Dermis microvascular lymphatic vessel endothelial cell (primary cell): ENCODE measurements at places on chromosomes 6 and 20. TPM values are rescaled to one million over a fixed set of nuclear protein-coding genes. Genes with fewer than 3 reads are reported as not detected.

DNA sequence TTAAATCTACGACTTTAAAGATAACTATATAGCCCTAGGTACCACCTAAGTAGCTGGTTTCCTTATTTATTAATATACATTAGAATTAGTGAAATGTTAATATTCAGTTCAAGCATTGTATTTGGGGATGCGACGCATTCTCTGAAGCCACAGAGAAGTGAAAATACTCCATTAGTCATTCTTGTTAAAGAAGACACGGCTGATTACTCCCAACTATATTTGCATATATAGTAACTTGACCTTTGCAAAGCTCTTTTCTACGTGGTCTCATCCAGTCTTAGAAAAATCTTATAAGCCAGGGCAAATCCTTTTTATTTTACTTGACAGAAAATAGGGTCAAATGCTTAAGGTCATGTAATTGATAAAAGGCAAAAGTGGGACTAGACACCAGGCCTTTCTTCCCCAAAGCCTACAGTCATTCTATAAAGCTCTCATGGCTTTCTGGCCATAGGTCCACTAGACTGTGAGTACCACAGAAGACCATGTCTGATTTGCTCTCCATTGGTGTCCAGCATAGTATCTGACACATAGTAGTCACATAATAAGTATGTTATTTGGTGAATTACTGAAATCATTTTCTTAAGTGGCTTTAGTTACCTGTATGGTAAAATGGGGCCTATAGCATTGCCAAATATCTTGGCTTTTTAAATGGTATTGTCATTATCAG lies 11.3 kb downstream of the ZHX3 start:
- no peak for DNase-seq

GRCh38 chr6:128731249-128732165 lies 151.4 kb upstream of the LAMA2 start:
- DNase-seq = peak; percentile 43

- peak; percentile 57 for DNase-seq
Observed at GRCh38 chr6:154683756-154684523, 49.3 kb upstream of the SCAF8 start.

DNA sequence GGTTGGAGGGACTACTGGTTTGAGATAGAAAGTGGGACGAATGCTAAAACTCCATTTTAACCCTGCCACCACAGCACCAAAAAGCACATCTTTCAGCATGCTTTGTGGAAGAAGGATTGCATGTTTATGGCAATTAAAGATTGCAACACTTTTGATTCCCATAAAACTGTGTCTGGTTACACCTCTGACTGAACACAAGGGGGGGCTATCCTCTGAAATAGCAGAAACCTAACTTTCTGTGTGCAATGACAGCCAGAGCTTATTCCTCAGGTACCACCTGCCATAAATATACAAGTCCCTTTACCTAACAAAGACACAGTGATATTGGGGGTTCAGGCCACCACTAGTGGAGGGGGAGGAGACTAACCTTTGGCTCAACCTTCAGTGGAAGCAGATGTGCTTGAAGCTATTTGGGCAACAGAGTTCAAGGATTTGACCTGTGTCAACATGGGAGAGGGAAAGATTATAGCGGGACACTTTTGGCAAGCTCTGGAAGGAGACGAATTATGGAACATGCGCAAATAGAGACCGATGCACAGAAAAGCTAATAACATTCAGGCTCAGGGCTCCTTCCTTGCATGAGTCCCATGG lies 9.6 kb upstream of the PLG start:
- no peak for DNase-seq

The HMGCLL1 gene
- total RNA-seq = not detected in 2 replicates

GRCh38 chr20:38218566-38218885 lies 42.0 kb downstream of the KIAA1755 start:
- DNase-seq = no peak

- DNase-seq = no peak
Observed at GRCh38 chr20:2658414-2659354, 5.3 kb downstream of the IDH3B start.

- DNase-seq = no peak
Observed at GRCh38 chr6:138805016-138805765, 9.3 kb downstream of the ECT2L start.

DNA sequence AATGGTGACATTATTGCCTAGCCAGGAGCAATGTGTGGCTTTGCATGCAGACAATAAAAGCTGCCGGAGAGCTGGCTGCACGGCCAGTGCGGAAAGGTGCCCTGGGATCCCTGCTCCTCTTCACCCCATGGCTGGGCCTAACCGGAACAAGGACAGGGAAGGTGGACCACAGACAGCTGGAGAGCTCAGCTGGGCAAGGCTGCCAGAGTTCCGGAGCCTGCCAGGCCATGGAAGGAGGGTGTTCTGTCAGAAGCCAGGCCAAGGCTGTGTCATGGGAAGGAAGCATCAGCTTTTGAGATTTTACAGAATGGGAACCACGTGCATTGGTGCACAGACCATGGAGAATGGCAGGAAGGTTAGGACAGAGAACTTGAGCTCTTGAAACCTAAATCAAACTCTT lies 25.0 kb downstream of the MAP1LC3A start:
- no peak for DNase-seq

GRCh38 chr6:131003488-131004386 lies 59.3 kb downstream of the EPB41L2 start:
- no peak for DNase-seq

DNA sequence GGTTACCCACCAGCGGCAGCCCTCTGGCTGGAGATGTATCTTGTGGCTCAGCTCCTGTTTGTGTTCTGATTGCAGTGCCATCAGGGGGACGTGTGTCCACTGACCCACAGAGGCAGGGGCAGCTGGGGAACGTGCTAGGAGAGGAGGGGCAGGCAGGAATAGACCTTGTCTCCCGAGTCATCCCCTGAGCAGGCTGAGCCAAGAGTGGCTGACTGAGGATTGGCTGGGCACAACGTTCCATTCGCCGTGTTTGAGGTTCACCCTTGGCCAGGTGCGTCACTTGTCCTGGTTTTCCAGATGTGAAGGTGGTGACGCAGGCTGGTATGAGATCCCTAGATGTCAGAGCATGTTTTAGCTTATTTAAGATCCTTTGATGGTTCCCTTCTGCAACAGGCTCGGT lies 57.7 kb downstream of the ADNP start:
- DNase-seq = no peak

GRCh38 chr6:158624684-158625682 lies 19.6 kb downstream of the DYNLT1 start:
- no peak for DNase-seq

DNA sequence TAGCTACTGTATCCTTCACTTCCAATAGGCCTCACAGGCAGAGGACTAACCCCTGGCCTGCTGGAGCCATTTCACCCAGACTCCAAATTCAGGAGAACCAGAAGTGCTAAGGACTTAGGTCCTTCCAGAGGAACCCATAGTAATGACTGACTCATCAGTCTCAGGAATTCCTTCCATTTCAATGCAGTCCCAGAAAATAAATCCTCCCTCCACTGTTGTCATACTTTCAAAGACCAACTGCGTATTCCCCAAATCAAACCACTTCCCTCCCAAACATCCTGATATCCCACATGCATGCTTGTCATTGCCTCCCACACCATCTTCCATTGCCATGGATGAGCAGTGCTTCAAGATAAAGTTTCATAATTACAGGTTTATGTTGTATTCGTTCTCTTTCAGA lies 31.8 kb upstream of the NT5E start:
- no peak for DNase-seq

The ELOVL4 gene
- 0.13 TPM in 2 replicates for total RNA-seq

The TMC2 gene
- total RNA-seq = not detected in 2 replicates

DNA sequence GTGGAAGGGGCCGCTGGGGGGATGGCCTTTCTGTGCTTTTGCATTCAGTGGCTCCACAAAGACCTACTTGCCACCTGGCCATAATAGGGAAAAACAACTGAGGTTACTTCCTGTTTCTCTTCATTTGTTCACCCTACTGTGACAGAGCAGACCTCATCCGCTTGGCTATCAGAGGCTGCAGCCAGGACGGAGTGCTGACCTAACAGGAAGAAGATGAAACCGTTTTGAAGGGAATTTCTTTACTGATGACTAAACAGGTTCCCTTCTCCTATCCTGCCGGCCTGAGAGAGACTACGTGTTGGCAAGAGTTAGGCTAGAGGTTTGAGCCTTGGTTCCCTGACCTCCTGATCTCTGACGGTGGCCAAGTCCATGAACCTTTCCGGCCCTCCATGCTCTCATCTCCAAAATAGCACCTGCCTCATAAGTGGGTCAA lies 21.3 kb downstream of the PRR18 start:
- DNase-seq = peak; percentile 94

DNA sequence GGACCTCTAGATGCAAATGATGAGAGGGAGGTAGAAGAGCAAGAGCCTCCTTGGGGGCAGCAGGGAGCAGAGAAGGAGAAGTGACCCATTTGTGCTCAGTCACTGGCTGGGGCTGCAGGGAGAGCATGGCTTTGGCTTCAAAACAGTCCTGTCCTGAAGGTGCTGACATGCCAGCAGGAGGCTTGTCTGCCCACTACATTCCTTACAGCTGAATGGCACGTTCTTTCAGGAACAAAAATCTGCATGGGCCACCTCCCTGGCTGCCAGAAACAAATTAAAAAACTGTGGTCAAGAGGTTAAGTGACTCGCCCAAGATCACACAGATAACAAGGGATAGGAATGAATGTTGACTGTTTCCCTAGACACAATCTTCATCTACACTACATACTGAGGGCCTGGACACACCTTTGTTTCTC lies 188.8 kb downstream of the HIVEP2 start:
- DNase-seq = no peak

DNA sequence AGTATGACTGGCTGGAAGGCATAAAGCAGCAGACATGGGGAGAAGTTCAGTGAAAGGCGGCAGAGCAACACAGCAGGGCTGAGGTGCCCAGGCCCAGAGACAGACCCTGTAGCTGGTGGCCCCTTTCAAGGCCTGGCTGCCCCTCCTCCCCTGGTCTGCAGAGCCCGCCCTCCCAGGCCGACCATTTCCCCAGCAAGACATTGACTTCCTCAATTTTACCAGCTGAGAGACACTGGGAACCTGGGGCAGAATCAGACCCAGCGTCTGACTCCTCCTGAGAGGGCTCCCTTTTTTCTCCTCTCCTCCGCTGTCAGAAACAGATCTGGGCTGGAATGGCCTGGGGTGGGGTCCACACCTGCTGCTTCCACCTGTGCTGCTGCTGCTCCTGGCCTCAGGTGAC lies at the start of gene TREML4:
Gene TREML4, plus strand, starts transcription at position 254 of the 400 bp plus-strand sequence. Its CDS starts 79 bp downstream, at position 333.
- no peak for DNase-seq

DNA sequence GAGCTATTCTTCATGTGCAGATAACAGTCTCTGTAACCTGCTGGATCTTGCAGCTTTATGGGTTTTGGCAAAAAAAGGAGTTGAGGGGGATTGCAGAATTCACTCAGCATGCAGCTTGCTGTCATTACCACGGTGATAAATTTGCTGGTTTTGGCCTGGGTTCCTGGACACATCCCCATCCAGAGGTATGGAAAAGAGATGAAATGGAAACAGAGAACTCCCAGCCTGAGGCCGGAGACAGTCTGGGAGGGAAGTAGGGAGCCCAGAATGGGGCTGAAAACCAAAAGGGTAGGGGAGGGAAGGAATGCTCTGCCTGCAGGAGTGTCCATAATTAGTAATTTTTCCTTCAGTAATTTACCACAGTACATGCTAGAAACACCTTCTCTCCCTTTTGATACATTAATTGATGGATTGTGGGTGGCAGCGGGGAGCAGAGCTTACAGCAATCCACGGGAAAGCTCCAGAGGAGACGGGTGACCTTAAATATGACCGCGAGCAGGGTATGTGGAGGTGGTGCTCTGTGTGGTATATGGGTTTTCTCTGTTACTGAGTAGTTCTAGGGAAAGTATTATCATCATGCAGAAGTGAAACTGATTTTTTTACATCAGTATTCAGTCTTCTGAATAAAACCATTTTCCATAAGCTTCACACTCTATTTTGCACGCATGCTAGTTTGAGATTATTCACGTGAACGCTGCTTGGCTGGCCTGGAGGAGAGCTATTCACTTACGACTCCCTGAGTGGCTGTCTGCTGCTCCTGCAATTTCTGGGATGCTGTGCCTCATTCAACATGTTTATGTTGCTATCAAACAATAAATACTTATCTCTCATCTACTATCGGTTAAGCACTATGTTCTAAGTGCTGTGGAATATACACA lies 66.3 kb upstream of the KCNK16 start:
- DNase-seq = no peak

DNA sequence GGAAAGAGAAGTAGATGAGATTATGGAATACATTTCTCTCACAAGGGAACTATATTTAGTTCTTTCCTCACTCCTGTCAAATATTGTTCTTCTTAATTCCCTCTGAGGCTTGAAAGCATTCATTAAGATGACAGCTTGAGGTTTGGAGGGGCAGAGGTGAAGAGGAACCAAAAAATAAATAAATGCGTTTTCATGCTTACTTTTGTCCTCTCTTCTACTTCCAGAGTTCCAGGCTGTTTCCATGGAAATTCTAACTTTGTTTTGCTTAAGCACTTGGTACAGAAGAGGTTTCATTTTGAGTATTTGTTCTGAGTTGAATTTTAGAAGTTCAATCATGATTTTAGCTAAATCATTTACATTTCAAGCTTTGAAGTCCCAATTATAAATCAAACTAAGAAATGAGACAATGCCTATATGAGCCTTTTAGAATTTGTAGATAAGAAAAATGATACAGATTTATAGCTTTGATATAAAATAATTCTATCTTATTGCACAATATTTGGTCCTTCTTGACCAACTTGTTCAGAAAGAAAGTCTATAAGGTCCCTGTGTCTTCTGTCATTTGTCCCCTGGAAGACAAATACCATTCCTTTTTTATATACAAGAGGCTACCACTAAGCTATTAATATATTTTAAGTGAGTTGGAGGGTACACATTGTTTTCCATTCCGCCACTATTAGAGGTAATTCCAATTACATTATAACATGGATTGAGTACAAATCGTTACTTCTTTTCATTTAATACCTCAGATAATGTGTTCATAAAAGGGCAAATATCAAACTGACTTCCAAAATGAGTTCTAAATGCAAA lies 16.3 kb downstream of the RBM24 start:
- DNase-seq = no peak

DNA sequence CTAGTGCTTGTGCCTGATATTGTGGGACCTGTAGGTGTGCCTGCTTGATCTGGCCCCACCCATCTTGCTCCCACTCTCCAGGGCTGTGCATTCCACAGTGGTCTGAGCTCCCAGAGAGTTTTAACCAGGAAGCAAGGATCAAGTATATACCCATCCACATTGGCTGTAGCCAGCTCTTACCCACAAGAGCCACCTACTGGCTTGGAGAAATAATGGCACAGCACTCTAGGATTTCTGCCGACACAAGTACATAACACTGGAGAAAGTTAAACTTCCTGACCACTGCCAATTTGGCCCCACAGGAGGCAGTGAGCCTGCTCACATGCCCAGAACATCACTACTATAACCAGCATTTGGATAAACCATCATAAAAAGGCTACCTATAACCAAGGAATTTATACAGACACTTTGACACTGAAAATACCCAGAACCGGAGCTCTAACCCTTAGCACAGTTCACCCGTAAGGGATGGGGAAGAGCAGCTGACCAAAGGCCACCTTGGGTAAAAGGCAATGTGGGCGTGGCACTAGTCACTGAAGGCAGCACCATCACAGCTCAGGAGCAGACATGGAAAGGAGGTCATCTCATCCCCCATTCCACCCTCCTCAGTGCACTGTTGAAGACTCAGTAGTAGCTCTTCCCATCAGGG lies 440.4 kb downstream of the BTBD3 start:
- no peak for DNase-seq

GRCh38 chr6:7974938-7975763 lies 64.6 kb upstream of the TXNDC5 start:
- peak; percentile 97 for DNase-seq

- no peak for DNase-seq
Observed at GRCh38 chr20:43721429-43722152, 5.2 kb downstream of the GTSF1L start.

The CALHM4 gene
- total RNA-seq = 0.13 TPM in 1 of 2 replicates, not detected in the other
